Mucosa of gallbladder (tissue), 1 donor: ENCODE measurements at places on chromosomes 1 and 21.

- DNase-seq, result no peak
Measured at GRCh38 chr1:161481624-161482392, 23.4 kb upstream of the FCGR2A start.

- no peak for DNase-seq
Measured at GRCh38 chr1:119516680-119517079, 9.7 kb downstream of the HSD3B1 start.

DNA sequence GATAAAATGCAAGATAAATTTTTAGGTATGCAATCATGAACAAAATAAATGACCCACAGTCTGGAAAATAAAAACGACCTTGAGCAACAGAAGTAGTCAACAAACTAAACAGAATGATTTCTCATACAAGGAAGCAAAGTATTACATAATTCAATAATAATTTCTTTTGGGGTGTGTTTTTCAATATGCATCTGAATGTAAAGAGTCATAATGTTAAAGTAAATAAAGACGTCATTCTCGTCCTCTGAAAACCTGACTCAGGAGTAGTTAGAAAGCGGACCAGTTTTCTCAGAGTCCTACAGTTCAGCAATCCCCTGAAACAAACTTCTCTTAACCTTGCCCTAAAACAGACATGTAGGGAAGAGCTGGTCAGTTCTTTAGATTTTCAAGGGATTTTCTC, 18.6 kb downstream of the CDC42BPA start:
- no peak for DNase-seq

GRCh38 chr1:150121236-150121862, 28.4 kb upstream of the PLEKHO1 start:
- no peak for DNase-seq

GRCh38 chr1:230283678-230284077, 142.5 kb downstream of the PGBD5 start:
- DNase-seq, result no peak

- DNase-seq, result no peak
Measured at GRCh38 chr1:15453734-15454133, 2.8 kb upstream of the CELA2A start.

- DNase-seq, result no peak
Measured at GRCh38 chr1:223209293-223209898, 66.3 kb upstream of the TLR5 start.

GRCh38 chr1:184545601-184546000, 158.8 kb downstream of the C1orf21 start:
- no peak for DNase-seq

- no peak for DNase-seq
Measured at GRCh38 chr1:8002921-8003320, 23.2 kb downstream of the ERRFI1 start.

DNA sequence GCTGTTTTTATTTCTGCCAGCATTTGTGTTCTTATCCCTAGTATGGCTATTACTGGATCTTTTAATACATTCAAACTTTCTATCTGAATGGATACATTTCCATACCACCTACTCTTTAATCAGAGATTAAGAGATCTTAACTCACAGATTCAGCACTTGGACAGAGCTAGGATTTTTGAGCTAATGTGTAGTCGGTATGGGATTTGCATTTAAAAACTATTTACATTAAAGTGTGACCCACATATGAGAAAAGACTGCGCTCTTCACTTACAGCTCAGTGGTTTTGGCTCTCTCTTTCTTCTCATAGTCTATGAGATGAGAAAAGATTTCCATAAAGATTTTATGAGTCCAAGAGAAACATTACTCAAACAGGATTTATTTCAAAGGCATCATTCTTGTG, 16.4 kb downstream of the HMGB4 start:
- no peak for DNase-seq

DNA sequence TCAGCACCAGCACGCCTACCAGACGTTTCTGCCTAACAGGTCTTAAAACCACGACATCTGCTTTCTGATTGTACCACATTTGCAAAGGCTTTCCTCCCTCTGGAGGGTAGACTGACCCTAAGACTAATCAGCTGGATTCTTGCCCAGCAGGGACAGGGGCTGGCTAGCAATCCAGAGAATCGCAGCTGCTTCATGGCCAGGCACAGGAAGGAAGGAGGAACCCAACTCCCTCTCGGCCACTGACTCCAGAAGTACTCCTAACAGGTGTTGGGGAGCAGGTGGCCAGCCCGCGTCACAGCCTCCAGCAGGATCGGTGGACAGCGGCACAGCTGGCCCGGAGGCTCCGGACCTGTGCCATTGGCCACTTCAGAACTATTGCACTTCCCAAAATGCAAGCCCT, 180.8 kb downstream of the NPHP4 start:
- DNase-seq, result no peak

GRCh38 chr1:14940285-14940870, 213.2 kb upstream of the TMEM51 start:
- no peak for DNase-seq

GRCh38 chr21:19463966-19464365, 1060.4 kb upstream of the TMPRSS15 start:
- no peak for DNase-seq

DNA sequence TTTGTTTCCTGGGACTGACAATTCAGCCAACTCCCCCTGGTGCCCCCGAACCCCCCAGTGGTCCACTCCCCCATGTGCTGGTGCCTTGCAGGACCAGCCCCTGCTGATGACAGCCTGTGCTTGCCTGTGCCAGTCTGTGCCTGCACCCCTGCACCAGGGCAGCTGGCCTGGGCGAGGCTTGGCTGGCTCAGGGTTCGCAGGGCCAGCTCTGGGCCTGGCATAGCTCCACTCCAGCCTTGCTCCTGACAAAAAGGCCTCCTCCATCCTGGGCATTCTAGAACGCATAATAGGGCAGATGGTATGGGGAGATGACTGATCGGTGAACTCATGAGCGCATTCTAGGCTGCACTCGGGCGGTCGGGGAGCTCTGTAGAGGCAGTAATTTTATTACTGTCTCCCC, 5.4 kb downstream of the CNTN2 start:
- DNase-seq, result no peak

DNA sequence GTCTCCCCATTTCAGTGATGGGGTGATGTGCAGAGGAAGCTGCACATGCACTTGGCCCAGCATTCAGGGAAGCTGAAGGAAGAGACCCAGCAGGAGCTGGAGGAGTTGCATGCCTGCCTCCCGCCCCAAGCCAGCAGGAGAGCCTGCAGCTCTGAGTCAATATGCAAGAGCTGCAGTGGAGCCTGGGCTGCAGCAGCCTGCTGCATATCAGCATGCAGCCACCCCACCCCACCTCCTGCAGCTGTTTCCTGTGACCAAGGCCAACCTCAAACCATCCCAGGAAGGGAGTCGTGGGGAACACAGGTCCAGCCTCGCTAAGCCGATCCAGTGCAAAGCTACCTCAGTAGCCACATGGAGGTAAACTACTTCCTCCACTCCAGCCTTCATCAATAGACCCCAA, 18.9 kb downstream of the AGT start:
- no peak for DNase-seq

DNA sequence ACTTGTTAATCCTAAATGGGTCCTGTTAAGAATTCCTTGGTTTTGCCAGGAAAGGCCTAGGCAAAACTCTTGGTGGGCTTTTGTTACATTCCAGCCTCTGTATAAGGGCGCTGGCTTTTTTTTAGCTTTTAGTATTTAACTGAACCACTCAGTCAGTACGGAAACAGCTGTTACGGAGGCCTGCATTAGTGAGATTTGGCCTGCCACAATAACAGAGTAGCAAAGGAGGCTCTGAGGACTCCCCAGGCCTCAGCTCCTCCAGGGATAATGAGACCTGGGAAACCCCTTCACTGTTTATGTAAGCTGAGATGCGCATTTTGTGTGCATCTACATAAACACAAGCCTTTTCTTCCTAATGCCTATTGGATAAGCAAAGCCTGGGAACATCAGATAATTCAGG, 210.2 kb downstream of the APP start:
- DNase-seq, result no peak

GRCh38 chr1:65020774-65021173, 54.4 kb upstream of the JAK1 start:
- DNase-seq, result no peak

GRCh38 chr1:88877382-88877825, 14.0 kb downstream of the GTF2B start:
- DNase-seq, result no peak
